ENCODE measurements at places on chromosomes 6 and 20.

DNA sequence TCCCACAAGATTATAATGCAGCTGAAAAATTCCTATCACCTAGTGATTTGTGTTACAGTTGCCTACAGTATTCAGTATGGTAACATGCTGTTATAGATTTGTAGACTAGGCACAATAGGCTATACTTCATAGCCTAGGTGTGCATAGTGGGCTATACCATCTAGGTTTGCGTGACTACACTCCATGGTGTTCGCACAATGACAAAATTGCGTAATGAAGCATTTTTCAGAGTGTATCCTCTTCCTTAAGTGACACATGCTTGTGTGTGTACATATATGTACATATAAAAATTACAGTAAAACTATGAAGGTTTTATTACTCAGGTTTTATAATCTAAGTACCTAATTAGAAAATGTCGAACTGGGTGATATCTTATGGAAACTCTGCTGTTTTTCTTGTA lies 133.0 kb downstream of the FARS2 start:
- no peak for DNase-seq

DNA sequence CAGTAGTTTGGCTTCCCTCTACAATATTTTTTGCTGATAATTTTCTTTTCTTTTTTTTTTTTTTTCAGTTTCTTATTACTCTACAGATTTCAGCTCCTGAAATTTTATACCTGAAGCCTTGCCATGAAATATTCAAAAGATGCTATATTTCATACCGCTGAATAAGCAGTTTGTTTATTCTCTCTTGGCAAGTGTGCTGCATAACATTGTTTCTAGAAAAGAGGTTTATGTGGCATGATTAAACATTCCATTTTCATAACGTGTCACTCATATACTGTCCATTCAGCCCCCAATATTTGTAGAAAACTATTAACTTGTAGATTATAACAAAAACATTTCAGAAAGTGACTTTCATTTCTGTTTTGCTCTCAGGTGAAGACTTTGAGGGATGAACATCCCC lies 174.4 kb upstream of the NOX3 start:
- DNase-seq, result no peak

DNA sequence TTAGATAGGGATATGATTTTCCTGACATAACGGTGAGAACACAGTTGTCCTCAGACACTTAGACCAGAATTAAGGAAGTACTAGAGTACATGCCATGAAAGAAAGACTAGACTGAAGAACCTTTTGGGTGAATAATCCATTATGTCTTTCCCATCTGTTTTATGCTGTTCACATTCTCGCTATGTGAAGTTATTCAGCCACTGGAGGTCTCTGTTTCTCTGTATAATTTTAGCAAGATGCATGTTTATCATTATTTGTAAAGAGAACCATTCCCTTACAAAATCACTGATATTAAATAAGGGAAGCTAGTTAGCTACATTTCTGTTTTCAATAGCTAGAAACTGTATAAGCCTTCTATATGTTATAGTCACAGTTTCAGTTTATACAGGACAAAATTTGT lies 391.9 kb downstream of the CD109 start:
- DNase-seq, result no peak

- DNase-seq, result no peak
Observed at GRCh38 chr6:2546901-2547300, 203.8 kb downstream of the MYLK4 start.

GRCh38 chr6:164069350-164069990 lies 655.0 kb downstream of the QKI start:
- no peak for DNase-seq
